Daoy (cell line): ENCODE measurements at places on chromosomes 7 and 10.

GRCh38 chr7:29483219-29484104 is 80.2 kb upstream of the PRR15 start:
- no peak for DNase-seq

DNA sequence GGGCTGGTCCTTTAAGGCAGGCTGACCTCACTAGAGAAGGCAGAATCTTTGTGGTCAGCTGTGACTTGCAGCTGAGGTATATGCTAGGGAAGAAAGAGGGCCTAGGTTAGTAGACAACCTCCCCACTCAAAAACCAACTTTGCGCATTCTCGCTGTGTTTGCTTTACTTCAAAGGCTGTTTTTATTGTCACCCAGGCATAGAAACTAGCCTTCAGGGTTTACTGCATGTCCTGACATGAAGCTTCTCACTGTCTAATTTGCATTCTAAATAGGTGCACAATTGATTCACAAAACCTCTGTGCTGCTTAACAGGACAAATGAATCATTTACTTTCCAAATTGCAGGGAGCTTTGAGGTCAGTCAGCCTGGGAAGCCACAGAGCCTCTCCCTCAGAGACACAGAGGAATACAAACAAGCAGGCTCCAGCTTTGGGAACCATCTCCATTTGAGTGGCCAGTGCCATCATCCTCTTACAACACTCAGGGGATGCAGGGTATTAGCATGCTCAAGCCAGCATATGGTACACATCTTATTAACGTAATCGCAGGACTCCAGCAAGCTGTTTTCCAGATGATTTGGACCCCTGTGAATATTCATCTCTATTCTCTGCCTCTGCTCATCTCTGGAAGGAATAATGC is 596.4 kb upstream of the GHITM start:
- DNase-seq: no peak

DNA sequence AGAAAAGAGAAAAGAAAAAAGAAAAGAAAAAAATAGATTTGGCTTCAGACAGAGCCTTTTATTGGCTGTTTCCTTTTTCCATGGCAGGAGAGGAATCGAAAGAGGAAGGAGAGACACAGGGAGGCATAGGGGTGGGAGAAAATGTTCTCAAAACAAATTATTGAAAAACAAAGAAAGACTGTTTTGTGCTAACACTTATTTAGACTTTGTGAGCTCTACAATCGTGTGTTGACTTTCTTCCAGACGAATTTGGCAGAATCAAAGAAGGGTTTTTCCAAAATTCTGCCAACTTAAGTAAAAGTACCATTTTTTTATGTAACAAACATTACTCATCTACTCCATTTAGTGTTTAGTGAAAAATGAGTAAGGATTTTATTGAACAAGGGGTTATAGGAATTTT is 982.2 kb downstream of the REEP3 start:
- no peak for DNase-seq

DNA sequence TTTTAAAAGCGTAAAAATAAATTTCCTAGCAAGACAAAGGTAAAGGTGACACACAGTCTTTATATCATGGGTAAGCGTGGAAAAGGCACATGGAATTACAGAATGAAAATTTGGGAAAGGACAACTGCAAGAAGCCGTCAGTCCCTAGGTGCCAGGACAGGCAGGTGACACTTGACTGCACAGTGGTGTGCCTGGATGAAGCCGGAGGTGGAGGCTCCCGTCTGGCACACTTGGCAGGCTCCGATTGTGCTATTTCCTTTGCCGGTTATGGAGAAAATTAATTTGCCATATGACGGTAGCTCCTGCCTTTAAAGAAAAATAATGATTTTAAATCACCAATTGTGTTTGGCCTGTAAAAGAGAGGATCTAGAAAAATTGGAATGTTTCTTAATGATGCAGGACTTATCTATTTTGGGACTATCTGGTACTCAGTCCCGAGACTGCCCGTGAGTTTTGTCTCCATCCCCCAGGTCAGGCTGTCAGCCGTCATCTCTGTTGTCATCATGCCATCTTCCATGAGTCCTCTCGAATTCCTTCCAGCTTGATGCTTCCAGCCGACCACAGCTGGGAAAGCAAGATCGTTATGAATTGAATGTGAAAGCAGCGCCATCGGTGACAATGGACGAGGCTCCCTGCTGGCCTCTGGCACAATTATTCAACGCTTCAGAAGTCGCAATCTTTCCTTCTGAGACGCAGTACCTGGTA is 56.2 kb upstream of the MGMT start:
- DNase-seq: no peak

DNA sequence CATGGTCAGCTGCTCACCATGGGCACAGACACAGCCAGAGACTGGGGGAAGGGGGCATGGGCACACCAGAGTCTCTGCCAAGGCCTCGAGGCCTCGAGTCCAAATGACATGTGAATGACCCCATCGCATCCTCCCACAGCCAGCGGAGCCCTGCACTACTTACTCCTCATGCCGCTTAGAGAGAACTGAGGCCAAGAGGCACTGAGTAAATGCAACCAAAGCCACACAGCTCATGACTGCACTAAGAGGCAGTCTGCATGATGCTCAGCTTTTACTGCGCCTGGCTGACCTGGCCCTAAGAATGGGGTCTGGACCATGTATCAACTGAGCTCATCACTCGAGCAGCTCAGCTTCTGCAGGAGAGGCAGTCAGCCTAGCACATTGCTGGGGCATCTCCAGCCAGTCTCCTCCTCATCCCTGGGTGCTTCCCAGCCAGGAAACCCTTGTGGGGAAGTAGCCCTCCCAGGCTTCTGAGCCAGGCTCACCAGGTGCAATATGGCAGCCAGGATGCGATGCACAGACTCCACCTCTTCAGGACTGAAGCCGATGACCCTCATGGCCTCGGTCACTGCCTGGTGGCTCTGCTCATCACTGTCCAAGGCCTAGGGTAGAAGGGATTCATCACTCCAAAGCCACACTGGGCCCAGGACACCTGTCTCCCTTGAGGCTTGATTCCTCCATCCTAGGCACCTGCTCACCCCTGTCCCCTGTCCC is 7.5 kb downstream of the MYO1G start:
- DNase-seq: no peak
